ENCODE measurements at places on chromosomes 2 and 18. TPM values are rescaled to one million over a fixed set of nuclear protein-coding genes. Genes with fewer than 3 reads are reported as not detected.

Gene MAL
- not detected for total RNA-seq

Gene USP40
- total RNA-seq = 35.8 TPM

Gene CAPN14
- total RNA-seq = 0.35 TPM

Gene GALNT5
- total RNA-seq = 10.2 TPM

Gene COL4A3
- total RNA-seq = 0.34 TPM

Gene GRP
- total RNA-seq = not detected

Gene NT5DC4
- total RNA-seq = 0.07 TPM

Gene CCDC74A
- total RNA-seq = 13.3 TPM

Gene COL5A2
- 22.7 TPM for total RNA-seq

Gene ITGA4
- total RNA-seq = 11.0 TPM

Gene CCL20
- 0.81 TPM for total RNA-seq

Gene SERPINB4
- total RNA-seq = not detected

Gene CLEC4F
- not detected for total RNA-seq

Gene IL36G
- total RNA-seq = 0.32 TPM

Gene OR6B2
- not detected for total RNA-seq

Gene FZD7
- total RNA-seq = 2.5 TPM

Gene ABHD1
- total RNA-seq = not detected

Gene DNER
- 5.5 TPM for total RNA-seq

Gene SLC66A3
- total RNA-seq = 10.4 TPM

Gene RBKS
- total RNA-seq = 1.1 TPM

Gene ATOH8
- not detected for total RNA-seq

Gene SP5
- not detected for total RNA-seq

Gene ATP6V1C2
- total RNA-seq = 0.07 TPM

Gene TMEM178A
- total RNA-seq = not detected

Gene PCARE
- not detected for total RNA-seq

Gene REG3A
- not detected for total RNA-seq

Gene DSG2
- 144 TPM for total RNA-seq

Gene STAM2
- total RNA-seq = 18.8 TPM

Gene NPHP1
- total RNA-seq = 5.5 TPM

Gene MTA3
- 24.5 TPM for total RNA-seq

Gene GPR55
- total RNA-seq = not detected

Gene SERPINB12
- total RNA-seq = 0.07 TPM

Gene CASP8
- 22.4 TPM for total RNA-seq

Gene MREG
- total RNA-seq = 23.5 TPM
